ENCODE measurements at places on chromosomes 1 and 21.
A peak's percentile ranks its signal among the peaks of the same experiment; 100 is the strongest.

- DNase-seq: no peak
Observed at GRCh38 chr1:215044151-215044550, 38.4 kb upstream of the KCNK2 start.

DNA sequence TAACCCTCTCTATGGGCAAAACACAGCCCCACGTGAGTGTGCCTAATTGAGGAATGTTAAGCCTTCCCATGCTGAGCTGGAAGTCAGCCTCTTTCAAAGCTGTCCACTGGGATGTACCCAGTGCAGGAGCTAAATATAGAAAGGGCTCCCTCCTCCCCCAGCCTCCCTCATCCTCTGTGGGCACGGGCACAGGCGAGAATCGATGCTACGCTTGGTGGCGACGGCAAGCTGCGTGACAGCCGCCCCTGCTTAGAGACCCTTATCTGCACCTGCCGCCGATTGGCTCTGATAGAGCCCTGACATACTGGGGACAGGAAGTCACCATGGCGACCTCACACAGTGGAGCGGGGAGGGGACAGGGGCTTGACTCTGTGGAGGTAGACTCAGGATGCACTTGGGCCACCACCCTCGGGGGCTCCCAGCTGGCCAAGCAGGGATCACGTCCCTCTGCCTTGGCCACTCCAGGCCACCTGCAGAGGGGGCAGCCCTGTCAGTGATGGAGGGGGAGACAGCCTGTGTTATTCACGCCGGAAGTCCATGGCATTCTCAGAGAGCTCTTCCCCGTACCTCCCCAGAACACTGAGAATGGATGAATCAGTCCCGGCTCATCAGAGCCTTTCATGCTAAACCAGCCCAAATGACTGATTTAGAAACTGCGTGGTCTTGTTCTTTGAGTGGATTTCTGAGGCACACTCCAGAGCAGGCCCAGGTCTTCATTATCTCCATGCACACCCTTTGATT lies 84.8 kb downstream of the KCND3 start:
- DNase-seq: no peak

DNA sequence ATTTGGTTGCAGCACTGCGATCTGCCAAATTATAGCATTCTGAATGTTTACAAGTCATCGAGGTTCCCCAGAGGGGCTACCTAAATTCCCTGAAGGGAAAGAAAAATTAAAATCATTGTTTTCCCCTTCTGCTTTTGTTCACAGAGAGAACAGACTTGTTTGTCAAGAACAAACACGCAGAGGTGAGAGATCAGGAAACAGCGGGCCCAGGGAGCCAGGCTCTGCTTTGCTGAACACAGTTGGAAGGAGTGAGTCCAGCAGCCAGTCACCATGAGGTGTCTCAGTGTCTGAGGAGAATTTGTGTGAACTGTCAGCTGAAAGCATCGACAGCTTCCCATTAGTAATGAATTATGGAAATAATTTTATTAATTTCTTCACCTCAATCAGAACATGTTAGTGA lies 52.5 kb downstream of the RWDD3 start:
- DNase-seq: no peak

- peak; percentile 51 for DNase-seq
Observed at GRCh38 chr1:91804546-91805023, 81.4 kb downstream of the TGFBR3 start.

GRCh38 chr21:40471103-40471502 lies 375.9 kb downstream of the DSCAM start:
- DNase-seq: no peak

DNA sequence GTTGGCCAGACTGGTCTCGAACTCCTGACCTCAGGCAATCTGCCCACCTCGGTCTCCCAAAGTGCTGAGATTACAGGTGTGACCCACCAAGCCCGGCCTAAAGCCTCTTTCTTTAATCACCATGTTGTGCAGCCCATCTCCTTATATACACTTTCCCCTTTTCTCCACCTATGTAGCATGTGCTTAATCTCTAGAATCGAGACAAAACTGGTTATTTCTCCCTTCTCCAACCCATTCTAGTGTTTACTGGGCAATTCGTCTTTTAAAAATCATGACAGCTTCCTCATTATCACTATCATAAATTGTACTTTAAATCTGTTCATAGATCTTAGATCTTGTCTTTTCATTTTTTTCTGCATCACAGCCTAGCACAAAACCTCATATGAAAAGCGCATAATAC lies 285.7 kb downstream of the PDE4B start:
- no peak for DNase-seq

- no peak for DNase-seq
Observed at GRCh38 chr1:76833151-76833550, 34.1 kb upstream of the ST6GALNAC5 start.

DNA sequence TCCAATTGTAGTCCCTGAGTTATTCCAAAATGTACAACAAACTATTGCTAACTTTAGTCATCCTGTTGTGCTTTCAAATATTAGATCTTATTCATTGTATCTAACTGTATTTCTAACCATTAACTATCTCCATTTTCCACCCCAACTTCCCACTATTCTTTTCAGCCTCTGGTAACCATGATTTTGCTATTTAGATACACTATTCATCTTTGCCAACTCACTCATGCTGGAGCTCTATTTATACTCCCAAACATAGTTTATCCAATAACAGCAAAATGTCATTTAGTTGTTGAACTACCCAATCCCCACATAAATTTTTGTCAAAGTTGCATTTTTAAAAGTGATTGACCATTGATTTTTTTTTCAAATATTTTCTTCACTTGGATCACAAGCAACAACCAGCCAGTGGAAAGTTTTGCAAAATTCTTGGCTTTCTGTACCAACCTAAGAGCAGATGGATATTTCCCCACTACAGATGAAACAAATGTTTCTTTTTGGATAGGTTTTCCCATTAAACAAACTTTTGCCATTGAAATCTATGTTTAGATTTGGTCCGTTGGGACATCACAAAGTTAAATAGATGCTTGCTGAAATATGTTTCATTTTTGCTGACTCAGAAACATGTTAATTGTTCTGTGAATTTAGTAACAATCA lies 866.0 kb downstream of the LTN1 start:
- no peak for DNase-seq

DNA sequence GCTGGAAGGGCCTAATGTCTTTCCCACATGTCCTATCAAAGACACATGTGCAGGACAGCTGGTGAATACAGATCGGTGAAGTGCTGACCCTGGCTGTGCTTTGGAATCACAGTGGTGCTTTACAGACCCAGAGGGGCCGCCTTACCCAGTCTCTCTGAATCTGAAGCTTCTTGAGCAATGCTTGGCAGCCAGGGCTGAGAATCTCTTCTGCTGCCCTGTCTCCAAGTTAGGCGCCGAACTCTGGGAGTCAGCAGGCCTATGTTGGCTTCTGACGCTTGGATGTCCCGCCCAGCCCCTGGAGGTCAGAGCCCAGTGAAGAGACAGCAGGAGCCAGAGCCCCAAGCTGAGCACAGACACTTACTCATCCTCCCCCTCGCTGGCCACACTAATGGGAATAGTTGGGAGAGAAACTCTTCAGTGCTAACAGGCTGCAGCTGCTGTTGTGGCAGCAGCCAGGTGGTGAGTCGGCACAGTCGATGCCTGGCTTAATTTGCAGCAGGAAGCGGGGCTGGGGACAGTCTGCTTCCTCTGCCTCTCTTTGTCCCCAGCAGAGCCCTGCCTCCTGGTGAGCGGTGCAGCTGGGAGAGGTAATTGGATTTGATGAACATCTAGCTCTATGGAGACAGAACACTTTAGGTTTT lies 68.1 kb downstream of the URB2 start:
- DNase-seq: no peak

DNA sequence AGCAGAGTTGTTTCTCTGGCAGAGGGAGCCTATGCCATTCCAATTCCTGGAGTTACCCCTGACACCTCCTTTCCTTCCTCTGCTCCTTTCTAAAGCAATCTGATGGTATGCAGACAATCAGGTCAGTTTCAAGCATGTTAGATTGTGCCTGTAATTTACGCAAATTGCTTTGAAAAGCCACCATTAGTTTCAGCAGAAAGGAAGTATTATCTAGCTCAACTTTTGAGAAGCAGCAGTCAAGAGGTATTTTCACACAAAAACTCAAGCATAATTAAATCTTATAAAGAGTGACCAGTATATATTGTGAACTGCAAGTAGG lies 2.2 kb downstream of the ERRFI1 start:
- no peak for DNase-seq

All from stimulated activated CD4-positive, alpha-beta T cell treated with anti-CD3 and anti-CD28 coated beads, TNF-alpha, amount 100 ng/mL, for 1 hour (primary cell).